ENCODE measurements at places on chromosomes 5 and 9. TPM values are rescaled to one million over a fixed set of nuclear protein-coding genes. Genes with fewer than 3 reads are reported as not detected.
A peak's percentile ranks its signal among the peaks of the same experiment; 100 is the strongest.

DNA sequence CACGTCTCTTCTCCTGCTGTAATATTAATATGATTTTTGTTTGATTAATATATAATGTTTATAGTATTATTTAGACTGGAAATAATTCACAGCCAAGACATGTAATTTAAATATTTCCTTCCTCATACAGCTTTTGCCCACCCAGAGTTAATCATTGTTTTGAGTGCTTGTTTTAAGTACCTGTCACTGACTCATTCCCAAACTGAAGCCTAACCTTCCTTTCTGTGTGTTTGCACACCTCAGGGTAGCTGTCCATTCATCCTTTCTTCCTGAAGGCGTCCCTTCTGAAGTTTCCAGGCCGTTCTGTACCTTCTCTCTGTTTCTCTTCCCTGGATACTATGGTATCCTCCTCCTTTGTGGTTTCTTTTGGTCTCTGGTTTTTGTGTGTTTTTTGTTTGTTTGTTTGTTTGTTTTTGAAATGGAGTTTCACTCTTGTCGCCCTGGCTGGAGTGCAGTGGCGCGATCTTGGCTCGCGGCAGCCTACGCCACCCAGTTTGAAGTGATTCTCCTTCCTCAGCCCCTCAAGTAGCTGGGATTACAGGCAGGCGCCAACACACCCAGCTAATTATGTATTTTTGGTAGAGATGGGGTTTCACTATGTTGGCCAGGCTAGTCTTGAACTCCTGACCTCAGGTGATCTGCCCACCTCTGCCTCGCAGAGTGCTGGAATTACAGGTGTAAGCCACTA is 312.4 kb downstream of the DOCK8 start:
- no peak for DNase-seq

GRCh38 chr9:134486596-134486995 is 155.0 kb upstream of the COL5A1 start:
- no peak for DNase-seq

DNA sequence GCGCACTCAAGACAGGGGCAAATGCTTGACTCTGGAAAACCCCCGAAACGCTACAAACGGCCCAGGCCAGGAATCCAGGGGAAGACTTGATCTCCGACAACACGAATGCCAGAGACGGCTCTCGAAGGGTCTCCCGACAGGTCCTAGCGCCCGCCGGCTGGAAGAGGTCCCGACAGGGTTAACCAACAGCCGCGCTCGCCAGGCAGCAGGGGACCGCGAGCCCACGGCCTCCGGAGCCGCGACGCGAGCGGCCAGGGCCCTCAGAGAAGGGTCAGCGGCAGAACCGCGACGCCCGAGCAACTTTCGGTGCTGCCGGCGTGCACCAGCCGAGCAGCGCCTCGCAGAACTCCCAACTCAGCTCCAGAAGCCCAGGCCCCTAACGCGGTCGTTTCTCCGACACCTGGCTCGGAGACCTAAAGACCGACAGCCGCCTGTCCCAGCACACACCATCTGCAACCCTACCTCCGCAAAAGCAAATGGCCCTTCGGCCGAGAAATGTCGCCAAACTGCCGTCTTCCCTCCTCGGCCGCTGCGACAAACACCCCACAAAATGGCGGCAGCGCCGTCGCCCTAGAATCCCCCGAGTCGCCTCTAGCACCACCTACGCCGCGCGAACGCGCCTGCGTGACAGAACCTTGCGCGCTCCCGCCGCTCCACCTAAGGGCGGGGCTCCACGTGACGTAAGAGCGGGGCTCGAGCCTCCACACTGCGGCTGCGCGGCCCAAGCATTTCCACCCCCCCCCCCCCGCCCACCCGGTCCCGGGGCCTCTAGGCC is at the start of gene CLK4:
TSS of gene CLK4 (minus strand) at position 567 of the 775 bp plus-strand sequence. CDS start 3,634 bp downstream, outside the sequence.
- peak; percentile 98 for DNase-seq

GRCh38 chr9:117823576-117823975 is 119.4 kb downstream of the TLR4 start:
- no peak for DNase-seq

GRCh38 chr9:127664678-127665507 is 41.9 kb upstream of the CFAP157 start:
- DNase-seq: peak; percentile 40

DNA sequence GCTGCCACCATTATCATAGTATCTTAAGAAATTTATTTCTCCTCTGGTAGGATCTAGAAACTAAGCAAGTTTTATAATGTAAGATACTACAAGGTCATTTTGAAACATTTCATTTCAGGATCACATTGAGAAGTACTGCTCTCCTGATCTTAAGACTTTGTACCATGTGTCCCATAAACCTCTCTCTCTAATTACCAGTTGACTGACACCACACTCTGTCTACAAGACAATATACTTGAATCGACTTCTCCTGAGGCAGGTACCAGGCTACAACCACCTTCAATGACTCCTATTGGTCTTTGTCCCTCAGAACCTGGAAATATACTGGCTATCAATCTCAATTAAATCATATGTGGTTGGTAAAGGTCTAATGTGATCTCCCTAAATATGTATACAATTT is 597.0 kb downstream of the PTPRD start:
- DNase-seq: no peak

DNA sequence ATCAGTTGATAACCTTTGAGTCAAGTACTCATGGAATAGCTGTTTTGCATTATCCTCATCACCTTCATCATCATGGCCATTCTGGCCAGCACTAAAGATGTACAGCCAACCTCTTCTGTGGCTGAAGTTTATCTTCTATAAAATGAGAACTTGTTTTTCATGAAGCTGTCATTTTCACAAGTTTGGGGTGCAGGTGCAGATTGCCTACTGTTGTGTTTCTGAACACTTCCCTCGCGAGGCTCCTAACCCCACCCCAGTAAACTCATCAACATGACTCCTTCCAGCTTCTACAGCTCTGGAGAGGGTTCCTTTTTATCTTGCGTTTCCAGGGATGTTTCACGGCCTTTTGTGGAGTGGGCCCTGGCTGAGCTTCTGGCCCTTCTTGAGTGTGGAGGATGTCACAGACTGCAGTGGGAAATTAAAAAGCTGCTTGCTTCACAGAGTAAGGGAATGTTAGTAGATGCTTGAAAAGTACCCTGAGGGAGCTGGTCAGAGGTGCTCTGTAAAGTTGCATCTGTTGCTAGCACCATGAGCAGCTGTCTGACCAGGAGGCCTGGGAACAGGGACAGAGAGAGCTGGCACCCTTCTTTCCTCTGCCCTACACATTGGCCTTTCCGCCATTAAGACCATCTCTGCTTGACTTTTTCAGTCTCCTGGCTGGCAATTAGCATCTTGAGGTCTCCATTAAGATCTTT is 24.9 kb downstream of the SYK start:
- DNase-seq: no peak

- no peak for DNase-seq
These were observed 158.9 kb downstream of the APBA1 start for GRCh38 chr9:69513141-69513820.

Gene CERCAM
- 49.2 TPM for total RNA-seq

Gene ANKRD34B
- total RNA-seq: not detected

Gene OR1Q1
- total RNA-seq: not detected

Gene MYOT
- total RNA-seq: not detected

Data from hepatocyte (in vitro differentiated cells).